Stimulated activated CD4-positive, alpha-beta T cell treated with anti-CD3 and anti-CD28 coated beads, Interleukin-15, amount 100 ng/mL, for 1 hour (primary cell): ENCODE measurements at places on chromosomes 12 and 14.

DNA sequence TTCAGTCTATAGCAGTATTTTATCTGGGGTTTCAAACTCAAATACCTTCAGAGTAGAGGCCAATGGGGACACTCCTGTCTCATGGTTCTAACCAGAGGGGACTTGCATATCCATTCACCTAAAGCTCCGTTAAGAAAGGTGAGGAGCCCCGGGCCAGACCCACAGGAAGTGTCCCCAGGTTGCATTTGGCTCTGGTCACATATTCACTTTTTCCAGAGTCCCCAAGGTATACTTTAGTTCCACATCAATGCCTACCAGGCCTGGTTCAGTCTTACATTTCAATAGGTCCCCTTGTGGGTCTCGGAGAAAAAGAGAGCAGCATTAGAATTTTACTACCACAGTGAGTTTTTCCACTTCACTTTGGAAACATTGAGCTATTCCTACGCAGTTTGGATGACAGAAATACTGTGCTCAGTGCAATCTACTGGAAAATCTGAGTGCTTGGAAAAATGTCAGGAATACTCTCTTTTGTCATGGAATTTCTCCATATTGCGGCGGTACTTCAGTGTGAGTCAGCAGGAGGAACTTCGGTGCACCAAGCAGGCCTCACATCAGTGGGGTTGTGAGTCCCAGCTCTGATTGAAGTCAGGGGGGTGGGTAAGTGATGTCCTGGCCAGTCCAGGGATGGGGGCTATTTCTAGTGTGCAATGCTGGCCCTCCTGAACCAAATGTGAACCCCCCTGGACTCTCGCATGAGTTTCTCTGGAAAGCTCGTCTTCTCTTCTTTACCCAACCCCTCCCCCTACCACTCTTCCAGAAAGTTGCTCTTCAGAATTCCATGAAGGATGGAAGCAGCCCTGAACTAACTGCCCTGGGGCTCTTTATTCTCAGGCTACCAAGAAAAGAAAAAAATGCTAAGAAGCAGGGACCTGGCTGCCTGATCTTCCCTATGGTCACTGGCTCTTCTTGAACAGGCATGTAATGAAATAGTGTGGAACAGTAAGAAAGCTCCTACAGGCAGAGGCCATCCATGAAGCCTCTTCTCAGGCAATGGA, 184.7 kb downstream of the PRKCH start:
- DNase-seq: no peak

GRCh38 chr12:57750561-57751431, 1.3 kb downstream of the CDK4 start:
- DNase-seq: no peak

DNA sequence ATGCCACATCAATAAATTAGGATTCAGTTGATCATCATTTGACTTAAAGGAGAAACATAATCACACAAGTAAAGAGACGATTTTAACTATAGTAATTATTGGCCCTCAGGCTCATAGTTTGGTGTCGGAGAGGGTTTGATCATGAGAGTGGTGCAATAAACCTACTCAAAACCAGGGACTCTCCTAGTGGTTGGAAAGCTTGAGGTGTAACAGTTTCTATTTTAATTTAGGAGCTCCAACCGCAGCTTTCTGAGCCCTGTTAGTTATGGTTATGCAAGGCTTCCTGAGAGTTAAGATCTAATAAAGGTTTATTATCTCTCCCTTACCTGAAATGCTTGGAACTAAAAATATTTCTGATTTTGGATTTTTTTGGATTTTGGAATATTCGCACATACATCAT, 36.4 kb downstream of the TMTC2 start:
- no peak for DNase-seq

DNA sequence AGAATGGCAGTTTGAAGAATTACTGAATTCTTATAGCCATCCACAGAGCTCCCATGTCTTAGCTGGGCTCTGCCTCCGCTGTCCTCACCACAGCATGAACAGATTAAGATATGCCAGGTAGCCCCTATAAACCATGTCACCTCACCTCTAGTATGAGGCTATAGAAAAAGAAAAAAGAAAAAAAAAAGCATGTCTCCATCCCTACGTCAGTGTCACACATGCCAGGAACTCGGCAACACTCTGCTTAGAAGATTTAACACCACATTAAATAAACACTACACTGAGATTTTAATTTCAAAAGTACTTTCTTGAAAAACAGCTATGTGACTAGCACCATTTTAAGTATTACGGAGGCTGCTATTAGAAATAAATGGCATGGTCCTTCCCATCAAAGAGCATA, 149.4 kb downstream of the CAPZA3 start:
- DNase-seq: no peak

- DNase-seq: no peak
Measured at GRCh38 chr14:105479431-105480158, 5.0 kb downstream of the CRIP2 start.

- no peak for DNase-seq
Measured at GRCh38 chr12:132490422-132491137, 629 bp downstream of the FBRSL1 start.

- DNase-seq: no peak
Measured at GRCh38 chr12:130645751-130646150, 70.3 kb downstream of the RIMBP2 start.

GRCh38 chr12:66331814-66332213, 29.5 kb downstream of the HELB start:
- no peak for DNase-seq

- no peak for DNase-seq
Measured at GRCh38 chr14:84254290-84254689, 1275.7 kb upstream of the FLRT2 start.

GRCh38 chr12:125742413-125742812, 677.2 kb downstream of the AACS start:
- DNase-seq: no peak

- DNase-seq: no peak
Measured at GRCh38 chr12:121799156-121799841, 4.5 kb upstream of the SETD1B start.

DNA sequence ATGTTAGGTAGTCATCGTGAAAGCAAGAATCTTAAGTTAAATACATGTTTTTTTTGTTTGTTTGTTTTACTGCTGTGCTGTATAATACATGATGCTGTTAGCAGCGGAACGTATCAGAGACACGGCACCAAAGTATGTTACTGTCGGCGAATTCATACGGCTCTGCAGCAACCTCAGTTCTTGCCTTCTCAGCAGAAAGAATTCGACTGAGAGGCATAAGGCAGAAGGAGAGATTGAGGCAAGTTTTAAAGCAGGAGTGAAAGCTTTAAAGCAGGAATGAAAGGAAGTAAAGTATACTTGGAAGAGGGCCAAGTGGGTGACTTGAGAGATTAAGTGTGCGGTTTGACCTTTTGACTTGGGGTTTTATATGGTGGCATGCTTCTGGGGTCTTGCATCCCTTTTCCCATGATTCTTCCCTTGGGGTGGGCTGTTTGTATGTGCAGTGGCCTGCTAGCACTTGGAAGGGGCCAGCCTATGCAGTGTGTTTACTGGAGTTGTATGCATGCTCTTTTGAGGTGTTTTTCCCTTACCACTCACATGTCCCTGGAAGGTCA, 23.7 kb downstream of the LEMD3 start:
- no peak for DNase-seq

DNA sequence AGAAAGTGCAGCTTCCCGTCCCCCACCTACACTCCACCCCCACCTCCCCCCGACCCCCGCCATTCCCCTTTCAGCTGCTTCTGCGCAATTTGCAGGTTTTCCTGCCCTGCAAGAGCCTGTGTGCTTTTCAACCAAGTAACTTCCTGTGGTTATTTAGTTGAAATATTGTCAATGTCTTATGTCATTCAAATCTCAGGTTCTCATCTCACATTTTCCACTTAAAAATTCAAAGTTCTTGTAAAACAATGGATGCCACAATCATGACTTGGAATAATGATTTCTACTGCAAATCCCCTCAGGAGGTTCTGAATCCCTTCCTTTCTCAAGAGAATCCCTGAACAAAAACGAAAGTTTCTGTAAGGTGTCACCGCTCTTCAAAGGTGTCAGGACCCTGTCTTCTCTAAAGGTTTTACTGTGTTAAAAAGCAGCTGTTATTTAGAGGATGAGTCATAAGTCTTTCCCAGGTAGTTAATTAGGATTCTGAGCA, 31.6 kb downstream of the WBP11 start:
- DNase-seq: no peak

DNA sequence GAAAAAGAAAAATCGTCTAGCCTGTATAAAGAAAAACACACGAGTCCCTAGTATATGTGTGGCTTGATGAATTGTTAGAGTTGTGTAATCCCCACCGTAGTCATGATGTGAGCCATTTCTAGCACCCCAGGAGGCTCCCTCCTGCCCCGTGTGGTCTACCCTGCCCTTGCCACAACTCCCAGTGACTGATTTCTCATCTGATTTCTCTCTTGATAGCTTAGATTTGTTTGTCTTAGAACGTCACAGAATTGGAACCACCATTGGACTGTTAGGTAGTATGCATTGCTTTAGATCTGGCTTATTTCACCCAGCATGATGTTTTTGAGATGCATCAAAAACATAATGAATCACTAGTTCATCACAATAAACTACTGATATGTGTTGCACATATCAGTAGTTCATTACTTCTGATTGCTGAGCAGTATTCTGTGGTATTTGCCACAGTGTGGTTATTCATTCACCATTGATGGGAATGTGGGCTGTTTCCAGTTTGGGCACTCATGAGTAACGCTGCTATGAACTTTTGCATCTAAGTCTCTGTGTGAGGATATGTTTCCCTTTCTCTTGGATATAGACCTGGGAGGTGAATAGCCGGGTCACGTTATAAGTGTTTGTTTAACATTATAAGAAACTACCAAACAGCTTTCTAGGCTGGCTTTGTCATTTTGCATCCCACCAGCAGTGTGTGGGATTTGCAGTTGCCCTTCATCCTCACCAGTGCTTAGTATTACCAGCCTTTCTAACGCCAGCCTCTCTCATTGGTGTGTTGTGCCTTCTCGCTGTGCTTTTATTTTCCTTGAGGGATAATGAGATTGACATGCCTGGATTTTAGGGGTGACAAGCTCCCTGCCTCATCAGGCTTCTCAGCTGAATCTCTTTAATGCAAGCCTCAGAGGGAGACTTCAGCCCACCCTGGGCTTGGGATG, 31.9 kb upstream of the NCOR2 start:
- no peak for DNase-seq

GRCh38 chr14:66395300-66395699, 90.9 kb upstream of the CCDC196 start:
- no peak for DNase-seq

DNA sequence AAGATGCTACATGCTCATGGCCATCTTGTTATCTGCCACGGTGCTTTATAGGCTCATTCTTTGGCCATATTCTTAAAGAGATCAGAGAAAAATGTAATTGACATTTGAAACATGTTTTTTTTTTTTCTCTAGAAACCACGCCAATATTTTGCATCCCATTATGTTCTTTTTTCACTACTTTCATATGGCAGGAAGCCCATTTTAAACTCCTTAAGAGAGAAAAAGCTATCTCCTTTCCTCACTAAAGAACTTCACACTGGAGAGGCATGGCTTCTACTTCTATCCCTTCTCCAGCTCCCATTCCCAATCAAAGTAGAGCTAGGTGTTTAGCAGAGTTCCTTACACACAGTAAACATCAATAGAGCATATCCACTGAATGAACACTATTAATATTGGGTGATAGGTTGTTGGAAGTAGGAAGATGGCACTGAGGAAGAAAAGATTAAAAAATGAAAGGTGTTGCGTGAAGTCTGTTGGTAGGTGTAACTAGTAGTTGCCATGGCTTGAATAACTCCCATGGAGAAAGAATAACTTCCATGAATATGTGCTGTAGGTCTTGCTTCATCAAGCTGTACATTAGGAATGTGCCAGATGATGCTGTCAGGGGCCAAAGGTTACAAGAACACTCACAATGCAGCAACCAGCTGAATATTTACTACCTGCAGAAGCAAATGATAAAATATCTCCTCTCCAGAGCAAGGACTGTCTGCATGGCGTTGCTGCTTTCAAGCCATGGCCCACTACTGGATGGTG, 178.8 kb downstream of the STXBP6 start:
- no peak for DNase-seq

GRCh38 chr12:67078957-67079356, 190.2 kb upstream of the CAND1 start:
- no peak for DNase-seq

- no peak for DNase-seq
Measured at GRCh38 chr14:91409928-91410718, 7.5 kb downstream of the CCDC88C start.
